Skin of body (tissue), 3 donors: ENCODE measurements at places on chromosomes 2 and 18. TPM values are rescaled to one million over a fixed set of nuclear protein-coding genes. Genes with fewer than 3 reads are reported as not detected.

DNA sequence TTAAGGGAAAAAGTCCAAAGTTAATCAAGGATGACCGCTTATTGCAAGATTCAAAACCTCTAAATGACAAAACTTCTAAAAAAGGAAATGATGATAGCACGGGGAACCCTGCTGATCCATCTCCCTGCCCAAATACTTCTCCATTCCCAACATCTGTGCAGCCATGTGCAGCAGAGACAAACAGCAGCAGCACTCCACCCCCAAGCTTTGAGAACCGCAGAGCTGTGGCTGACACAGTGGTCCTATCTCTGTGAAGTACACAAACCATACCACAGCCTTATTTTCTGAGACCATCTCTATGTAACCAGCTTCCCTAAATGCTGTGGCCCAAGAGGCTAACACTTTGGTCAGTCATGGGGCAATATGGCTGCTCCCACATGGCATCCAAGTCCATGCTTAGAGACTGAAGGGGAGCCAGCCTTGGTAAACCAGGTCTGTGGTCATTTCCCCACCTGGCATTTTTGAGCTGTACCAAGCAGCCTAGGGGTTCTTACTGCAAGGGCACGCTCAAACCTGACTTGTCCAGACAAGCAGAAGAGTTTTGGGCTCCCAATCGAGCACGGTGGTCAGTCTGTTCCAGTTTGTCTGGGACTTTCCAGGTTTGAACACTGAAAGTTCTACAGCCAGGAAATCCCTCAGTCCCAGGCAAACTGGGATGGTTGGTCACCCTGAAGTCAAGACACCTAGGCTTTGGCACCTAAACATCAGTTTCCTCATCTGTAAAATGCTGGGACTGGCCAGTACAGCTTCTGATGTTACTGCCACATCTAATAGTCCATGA is 17.1 kb upstream of the NFE2L2 start:
- DNase-seq = peak; percentile 27

GRCh38 chr2:210873631-210874030 is 317.2 kb downstream of the CPS1 start:
- no peak for DNase-seq

GRCh38 chr2:230325316-230326243 is 1.4 kb upstream of the SP140L start:
- DNase-seq = no peak

DNA sequence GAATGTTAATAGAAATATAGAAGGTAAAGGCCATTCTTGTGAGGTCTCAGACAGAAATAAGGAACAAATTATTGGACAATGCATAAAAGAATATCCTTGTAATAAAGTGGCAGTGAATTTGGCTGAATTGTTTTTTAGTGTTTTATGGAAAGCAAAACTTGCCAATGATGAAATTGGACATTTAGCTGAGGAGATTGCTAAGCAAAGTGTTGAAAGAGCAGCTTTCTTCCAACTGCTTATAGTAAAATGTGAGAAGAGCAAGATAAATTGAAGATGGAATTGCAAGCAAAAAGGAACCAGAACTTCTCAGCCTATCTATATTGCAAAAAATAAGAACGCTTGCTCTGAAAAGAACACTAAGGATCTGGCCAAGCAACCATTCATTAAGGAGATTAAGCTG is 245.7 kb downstream of the MREG start:
- DNase-seq = no peak

- no peak for DNase-seq
These were observed 28.8 kb downstream of the TTC32 start for GRCh38 chr2:19873014-19873413.

DNA sequence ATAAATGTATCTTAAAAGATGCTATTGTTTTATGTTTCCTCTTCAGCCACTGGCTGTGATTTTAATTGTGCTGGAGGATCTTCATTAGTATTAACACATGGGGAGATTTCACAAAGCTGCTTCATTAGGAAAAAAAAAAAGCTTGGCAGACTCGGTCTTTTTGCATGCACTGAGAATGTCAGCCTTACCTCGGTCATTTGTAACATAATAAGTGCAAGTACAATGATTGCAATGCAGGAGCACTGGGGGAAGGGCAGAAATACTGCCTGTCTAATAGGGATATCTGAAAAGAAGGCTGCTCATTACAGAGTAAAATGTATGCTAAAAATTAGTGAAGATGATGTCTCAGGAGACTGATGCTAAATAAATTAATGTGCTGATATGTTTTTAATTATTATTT is 1.3 kb upstream of the BAZ2B start:
- peak; percentile 12 for DNase-seq

The DSG2 gene
- 23.3 TPM for total RNA-seq

The BUB1 gene
- total RNA-seq = 16.7 TPM

The ANKAR gene
- 15.9 TPM for total RNA-seq
